ENCODE measurements at places on chromosomes 7 and 10.

DNA sequence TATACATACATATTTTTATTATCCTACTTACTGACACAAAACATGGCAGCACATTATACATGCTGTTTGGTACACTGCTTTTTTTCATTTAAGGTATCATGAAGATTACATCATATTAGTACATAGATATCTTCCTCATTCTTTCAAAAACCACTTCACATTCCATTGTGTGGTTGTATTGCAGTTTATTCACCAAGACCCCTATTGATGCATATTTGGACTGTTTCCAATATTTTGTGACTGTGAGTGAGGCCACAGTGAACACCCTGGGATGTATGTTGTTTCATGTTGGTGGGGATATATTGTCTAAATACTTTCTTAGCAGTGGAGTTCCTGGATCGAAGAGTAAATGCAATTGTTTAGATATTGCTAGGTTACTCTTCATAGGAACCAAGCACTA lies 39.0 kb downstream of the TFAM start:
- DNase-seq = no peak

- no peak for DNase-seq
These were observed 32.9 kb upstream of the AKR1C2 start for GRCh38 chr10:5036511-5036910.

DNA sequence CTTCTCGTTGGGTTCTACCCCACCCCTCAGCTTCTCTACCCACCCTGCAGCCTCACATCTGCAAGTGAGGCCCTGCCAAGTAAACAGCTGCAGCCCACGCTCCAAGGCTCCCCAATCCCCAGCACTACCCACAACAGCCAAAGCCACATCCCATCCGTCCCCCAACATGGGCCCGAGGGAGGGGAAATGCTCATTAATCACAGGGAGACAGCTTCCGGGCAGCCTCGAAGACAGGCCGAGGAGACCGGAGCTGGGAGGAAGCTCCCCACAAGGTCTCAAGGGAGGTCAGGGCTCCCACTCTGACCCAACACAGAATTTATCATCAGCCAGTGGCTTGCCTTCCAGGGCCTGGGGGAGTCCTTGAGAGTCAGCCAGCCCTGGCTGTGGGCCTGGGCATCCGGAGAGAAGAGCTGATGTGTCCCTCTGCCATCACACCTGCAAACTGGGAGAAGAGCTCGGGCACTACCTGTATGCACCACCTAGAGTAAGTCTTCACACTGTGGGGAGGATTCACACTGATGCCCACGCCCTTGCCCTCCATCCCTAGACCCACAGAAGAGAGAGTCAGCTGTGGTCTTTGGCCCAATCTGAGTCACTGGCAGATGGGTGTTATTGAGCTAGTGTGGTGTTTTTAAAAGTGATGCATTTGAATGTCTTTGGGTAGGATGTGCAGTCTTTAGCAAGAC lies 115.5 kb upstream of the ZMIZ1 start:
- no peak for DNase-seq

DNA sequence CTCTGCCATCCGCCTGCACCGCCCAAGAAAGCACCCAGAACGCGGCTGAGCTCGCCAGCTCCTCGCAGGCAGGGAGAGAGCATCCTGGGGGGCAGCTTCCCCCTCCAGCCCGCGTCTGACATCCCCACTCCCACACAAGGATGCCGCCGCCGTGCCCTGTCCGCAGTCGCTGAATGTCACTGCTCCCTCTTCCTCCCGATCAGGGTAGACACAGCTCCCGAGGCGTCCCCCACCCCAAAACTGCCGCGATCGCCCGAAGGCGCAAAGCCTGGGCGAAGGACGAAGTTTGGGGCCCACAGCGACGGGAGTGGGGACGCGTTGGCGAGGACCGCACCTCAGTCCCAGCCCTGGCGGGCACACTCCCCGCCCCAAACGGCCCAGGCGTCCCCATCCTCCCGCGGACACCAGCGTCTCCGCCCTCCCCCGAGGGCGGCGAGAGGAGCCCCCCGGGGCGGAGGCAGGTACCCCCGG lies 1.5 kb upstream of the KAT6B start:
- DNase-seq = no peak

- no peak for DNase-seq
These were observed 208.0 kb upstream of the FERD3L start for GRCh38 chr7:19353180-19353579.

DNA sequence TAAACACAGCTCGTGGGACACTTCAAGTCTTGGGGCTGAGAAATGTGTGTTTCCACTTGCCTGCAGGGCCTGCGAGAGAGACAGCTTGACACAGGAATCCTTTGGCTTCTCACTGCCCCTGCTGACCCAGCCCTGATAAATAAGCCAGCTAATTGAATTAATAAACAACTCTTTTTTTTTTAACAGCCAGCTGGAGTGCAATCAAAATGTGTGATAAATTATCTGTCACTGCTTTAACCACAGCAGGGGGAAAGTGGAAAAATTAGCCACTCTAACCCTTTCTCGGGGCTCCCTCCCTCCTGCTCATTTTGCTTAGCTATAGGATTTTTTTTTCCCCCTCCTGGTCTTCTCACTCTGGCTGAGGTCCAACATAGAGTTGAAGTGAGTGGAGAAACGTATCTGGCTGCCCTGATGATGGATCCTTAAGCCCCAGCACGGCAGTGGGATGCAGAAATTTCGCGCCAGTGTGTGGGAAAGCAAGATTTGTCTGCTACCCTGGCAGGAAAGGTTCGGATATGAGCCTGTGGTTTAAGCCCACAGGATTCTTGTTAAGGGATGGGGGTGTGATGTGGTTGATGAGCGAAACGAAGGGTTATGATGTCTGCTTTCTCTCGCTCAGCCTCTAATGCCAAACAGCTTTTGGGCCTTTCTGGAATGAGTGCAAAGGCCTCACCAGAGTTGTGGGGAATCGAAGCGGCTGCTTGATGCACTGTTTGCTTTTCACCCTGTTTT lies 173.8 kb downstream of the TRIL start:
- DNase-seq = no peak

GRCh38 chr10:124971276-124971675 lies 29.4 kb downstream of the ZRANB1 start:
- DNase-seq = no peak

DNA sequence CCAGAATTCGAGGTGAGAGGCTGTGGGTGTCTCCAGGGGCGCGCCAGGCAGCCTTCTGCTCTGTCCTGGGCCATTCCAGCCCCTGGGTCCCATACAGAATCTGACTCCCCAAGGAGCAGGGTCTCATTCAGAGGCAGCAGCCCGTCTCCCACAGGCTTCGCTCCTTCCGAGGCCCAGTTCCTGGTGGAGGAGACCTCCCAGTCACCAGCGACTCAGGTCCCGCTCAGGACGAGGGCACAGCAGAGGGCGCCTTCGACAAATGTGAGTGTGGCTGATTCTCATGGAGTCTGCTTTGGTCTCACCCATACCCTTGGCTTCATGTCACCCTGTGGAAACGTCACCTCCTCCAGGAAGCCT lies 81.8 kb upstream of the GPR26 start:
- no peak for DNase-seq

- DNase-seq = no peak
These were observed 166.5 kb downstream of the COL28A1 start for GRCh38 chr7:7369134-7369533.

GRCh38 chr10:34768261-34768971 lies 46.7 kb downstream of the PARD3 start:
- no peak for DNase-seq

DNA sequence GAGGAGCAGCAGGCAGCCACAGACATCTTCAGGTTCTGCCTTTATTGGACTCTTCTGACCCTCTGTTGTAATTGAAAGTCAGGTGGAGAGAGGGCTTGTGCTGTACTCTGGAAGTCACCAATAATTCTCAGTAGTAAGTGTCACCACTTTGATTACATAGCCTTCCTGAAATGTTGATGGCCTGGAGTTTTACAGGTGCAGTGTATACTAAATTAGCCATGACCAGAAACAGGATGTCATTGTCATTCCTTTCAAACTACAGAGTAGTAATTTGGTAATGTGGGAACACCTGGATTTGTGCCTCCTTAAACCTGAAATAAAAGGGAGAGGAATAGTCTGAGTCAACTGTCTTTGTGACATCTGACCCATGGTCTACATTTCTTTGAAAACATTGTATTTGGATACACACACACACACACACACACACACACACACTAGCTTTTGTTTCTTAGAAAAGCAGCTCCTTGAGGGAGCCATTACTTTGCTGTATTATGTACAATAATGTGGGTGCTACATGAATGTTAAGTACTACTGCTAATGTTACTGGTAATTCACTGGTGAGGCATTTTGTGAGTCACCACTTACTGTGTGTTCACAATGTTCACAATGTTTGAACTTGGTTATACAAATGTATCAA lies 19.6 kb downstream of the ARL4A start:
- DNase-seq = no peak

- no peak for DNase-seq
These were observed 162.7 kb downstream of the CDCA7L start for GRCh38 chr7:21782996-21783395.
